Activated CD8-positive, alpha-beta T cell treated with anti-CD3 and anti-CD28 coated beads, Interleukin-2, amount 10 ng/mL, durations not matched to agents 7 days and 5 days (primary cell): ENCODE measurements at places on chromosomes 13 and 19.
A peak's percentile ranks its signal among the peaks of the same experiment; 100 is the strongest.

GRCh38 chr13:40547591-40548315 is 118.7 kb downstream of the FOXO1 start:
- DNase-seq: no peak

GRCh38 chr13:113754691-113755090 is 4.3 kb upstream of the TMEM255B start:
- no peak for DNase-seq

DNA sequence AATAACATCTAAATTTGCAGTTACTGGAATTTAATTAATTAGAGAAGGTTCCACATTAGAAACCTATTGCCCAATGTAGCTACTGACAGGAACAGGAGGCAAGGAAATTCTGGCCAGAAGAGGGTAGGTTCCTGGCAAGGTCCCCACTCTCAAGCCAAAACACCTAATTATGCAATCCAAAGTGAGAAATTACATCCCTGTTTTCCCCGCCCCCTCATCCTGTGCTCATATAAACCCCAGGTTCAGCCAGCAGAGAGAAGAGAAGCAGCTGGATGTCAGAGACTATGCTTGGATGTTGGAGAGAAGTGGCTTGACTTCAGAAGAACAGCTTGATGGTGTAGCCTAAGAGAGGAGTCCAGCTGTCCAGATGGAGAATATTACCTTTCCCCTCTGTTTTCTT is 951.3 kb upstream of the PRR20A start:
- no peak for DNase-seq

DNA sequence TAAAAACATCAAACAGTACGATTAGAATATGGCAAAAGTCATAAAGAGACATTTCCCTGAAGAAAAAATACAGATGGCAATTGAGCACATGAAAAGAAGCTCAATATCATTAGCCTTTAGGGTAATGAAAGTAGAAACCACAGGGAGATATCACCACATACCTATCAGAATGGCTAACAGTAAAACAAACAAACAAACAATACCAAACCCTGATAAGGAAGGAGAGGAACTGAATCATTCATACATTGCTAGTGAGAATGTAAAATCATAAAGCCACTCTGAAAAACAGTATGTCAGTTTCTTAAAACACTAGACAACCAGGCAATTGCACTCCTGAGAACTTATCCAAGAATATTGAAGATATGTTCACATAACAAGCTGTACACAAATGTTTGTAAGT is 1342.5 kb upstream of the SLC10A2 start:
- DNase-seq: no peak

DNA sequence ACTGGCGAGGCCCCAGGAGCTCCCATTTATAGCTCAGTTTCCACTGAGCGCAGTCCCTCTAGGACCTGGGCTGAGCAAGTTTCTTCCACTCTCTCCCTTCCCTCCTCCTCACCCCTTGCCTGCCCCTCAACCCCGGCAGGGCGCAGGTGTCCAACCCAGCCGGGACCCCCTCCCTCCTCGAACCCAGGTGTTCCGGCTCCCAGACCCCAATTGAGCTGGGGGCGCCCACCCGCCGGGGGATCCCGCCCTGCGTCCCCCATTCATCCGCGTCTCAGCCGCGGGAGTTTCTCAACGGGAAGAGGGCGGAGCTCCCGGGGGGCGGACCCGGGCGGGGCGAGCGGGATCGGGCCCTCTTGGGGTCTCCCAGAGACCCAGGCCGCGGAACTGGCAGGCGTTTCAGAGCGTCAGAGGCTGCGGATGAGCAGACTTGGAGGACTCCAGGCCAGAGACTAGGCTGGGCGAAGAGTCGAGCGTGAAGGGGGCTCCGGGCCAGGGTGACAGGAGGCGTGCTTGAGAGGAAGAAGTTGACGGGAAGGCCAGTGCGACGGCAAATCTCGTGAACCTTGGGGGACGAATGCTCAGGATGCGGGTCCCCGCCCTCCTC is at the start of gene KIRREL2:
TSS of gene KIRREL2 (plus strand) at position 366 of the 604 bp plus-strand sequence. CDS start at position 575, 209 bp downstream.
- peak; percentile 35 for DNase-seq

- no peak for DNase-seq
Observed at GRCh38 chr19:6524311-6524710, 6.5 kb upstream of the TNFSF9 start.

GRCh38 chr13:91308299-91308698 is 39.2 kb upstream of the MIR17HG start:
- DNase-seq: no peak

- DNase-seq: no peak
Observed at GRCh38 chr13:87669379-87669978, 1.7 kb upstream of the SLITRK5 start.

- DNase-seq: no peak
Observed at GRCh38 chr13:20128459-20128931, 32.4 kb downstream of the GJA3 start.

DNA sequence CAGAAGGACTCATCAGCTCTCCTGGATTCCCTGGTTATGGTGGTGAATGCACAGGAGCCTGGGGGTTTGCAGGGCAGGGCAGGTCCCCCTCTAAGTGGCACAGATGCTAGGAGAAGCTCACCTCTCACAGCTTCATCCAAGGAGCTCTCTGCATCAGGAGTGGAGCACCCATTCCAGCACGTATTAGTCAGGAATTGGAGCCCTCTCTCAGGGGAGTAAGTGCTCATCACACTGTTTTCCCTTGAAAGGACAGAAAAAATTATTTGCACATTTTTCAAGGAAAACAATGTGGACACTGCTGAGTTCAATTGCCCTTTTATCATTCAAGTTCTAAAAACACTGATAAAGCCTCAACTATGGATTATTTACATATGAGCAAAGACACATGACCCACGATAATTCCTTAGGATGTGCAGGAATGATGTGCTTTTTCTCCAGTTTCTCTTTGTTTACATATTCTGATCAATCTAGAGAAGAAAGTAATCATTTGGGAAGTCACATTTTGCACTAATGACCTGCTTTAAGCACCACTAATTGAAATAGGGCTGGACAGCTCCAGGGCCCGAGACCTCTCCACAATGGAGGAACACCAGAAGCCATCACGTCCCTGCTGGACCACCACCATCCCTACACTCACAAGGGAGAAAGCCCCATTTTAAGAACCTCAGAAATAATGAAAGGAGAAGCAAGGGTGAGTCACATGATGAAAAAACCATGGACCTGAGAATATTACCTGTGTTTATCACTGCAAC is 40.6 kb downstream of the SOHLH2 start:
- no peak for DNase-seq

- no peak for DNase-seq
Observed at GRCh38 chr13:79901336-79901735, 420.4 kb downstream of the NDFIP2 start.

DNA sequence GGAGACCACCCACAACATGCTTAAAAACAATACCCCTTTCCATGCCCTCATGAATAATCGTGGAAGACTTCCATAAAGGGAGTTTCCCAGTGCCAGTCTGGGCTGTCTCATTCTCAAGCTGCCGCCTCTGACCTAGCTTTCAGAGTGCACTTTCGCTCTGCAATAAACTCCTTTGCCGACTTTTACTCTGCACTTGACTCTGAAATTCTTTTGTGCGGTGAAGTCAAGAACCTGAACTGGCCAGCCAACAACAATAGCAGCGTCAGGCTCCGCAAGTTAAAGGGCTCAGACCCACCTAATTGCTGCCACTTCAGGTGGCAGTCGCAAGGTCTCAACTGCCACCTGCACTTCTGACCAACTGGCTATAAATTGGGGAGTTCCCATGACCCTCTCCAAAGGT is 10.3 kb upstream of the LEUTX start:
- no peak for DNase-seq

DNA sequence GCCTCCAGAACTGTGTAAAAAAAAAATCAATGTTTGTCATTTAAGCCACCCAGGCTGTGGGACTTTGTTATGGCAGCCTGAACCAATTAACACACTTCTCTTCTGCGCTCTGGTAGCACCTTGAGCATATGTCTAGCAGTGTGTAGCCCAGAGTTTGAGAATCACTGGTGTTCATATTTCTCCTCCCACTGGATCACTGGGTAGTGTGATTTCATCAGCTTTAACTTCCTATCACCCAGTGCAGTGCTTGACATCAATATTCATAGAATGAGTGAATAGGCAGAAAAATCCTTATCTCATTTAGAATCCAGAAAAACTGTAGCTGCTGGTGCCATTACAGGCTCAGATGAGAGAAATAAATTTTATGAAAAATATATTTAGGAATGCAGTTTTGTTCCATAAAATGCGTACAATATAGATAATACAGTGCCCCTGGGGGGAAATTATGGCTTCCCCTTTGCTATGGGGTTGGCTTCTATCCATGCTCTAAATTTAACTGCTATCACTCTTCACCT is 30.7 kb upstream of the WASF3 start:
- no peak for DNase-seq

GRCh38 chr19:29259153-29259552 is 46.2 kb upstream of the UQCRFS1 start:
- no peak for DNase-seq

GRCh38 chr13:91659256-91660075 is 261.0 kb downstream of the GPC5 start:
- DNase-seq: no peak

DNA sequence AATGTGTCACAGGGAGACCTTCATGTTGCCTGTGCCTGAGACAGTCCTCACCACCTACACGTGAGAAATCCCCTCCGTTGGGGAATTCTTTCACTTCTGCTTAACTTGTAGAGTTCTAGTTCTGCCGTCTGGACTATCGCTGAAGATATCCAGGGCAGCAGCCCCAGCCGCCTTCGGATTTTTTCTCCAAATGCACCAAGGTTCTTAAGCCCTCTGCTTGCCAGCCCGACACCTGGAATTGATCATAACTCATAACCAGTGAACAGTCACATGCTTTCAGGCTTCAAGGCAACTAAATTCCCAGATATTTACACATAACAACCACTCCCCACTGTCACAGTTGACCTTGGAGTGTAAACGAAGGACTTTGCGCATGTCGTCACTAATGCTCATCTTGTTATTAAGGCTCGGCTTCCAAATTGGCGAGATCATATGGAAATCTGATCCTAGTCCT is 114.4 kb downstream of the RAB20 start:
- no peak for DNase-seq

DNA sequence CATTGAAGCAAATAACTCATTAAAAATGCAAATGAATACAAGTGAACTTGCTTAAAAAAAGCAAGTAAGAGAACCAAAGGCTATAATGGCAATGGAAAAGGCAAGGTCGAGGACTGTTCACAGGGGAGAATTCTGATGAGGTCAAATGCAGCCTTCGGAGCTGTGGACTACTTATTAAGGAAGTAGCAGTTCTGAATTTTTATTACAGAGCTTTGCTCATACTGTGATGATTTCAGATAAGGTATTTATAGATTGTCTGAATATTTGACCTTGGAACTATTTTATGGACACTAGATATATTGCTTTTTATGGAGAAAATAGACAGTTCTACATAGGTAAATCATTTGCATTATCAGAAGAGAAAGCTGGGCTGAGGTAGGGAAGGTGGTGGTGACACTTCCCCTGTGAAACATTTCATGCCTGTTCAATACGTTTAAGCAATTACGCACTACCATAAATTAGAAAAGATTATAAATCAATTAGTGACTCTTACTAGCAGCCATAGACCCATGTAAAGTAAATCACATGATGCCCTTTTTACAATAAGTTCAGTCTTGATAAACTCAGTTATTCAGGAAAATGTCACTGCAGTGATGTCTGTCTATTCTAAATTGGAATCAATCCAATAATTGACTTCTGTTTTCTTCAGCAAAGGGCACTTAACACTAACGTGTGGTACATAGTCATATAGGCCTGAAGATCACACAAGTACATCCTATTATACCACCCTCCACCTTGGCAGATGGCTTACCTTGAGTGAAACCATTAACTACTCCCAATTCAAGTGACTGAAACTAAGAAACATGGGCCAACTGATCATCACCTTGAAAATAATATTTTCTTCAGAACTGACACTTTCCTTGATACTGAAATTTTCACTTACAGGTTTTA is 260.0 kb downstream of the KLF12 start:
- DNase-seq: no peak

DNA sequence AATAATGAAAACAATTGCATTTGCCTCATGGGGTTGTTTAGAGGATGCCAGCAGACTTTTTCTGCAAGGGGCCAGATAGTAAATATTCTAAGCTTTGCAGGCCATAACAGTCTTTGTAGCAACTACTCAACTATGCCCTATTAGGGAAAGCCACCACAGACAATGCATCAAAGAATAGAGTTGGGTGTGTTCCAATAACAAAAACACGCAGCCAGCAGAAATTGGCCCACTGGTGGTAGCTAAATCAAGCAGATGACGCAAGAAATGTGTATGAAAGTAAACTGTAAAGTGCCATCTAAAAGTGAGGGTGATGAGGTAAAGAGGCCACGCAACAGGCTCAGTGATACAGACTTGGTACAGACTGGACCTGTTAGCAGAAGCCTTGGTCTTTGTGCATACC is 75.2 kb upstream of the SIAH3 start:
- DNase-seq: no peak

GRCh38 chr13:44819772-44820171 is 169.5 kb downstream of the NUFIP1 start:
- no peak for DNase-seq

GRCh38 chr13:80237646-80238045 is 103.3 kb downstream of the SPRY2 start:
- DNase-seq: no peak

GRCh38 chr19:5334824-5335500 is 5.7 kb downstream of the PTPRS start:
- no peak for DNase-seq

DNA sequence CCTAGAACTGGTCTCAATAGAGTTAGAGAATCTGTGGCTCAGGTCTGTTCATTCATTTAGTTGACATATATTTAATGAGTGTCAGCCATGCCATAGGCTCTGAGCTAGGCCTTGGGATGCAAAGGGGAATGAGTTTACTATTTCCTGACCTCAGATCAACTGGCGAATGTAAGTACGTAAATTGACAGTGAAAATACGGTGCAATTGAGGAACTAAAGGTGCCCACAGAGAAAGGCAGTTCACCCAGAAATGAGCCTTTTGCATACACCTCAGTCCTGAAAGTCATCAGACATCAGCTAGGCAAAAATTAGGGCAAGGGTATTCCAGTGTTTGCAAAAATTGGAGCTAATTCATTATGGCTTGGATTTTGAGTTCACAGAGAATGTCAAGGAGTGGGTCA is 20.6 kb upstream of the UPF3A start:
- no peak for DNase-seq

DNA sequence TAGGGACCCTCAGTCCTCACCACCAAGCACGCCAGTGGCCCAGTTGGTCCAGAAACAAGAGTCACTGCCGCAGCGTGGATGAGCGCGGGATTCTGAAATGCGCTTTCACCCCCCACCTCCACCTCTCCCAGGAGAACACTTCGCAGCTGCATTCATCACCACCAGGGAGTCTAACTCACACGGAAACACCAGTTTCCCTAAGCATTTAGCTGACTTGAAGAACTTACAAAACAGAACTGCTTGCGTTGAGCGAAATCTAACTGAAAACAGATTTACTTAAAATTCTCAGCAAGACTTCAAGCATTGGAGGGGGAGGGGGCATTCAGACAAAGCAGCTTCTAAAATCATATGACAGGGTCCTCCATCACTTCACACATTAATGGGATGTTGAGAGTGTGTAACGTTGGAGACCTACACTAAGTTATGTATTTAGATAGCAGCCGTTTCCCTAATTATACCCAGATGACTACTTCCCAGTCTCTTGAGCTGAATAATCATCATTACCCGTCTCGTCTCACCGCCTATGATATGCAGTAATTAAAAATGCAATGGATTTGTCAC is 258.2 kb upstream of the IRS2 start:
- DNase-seq: no peak
